CD8-positive, alpha-beta memory T cell (primary cell): ENCODE measurements at places on chromosomes 5 and 9. TPM values are rescaled to one million over a fixed set of nuclear protein-coding genes. Genes with fewer than 3 reads are reported as not detected.

Gene ENTREP1
- total RNA-seq, result not detected

Gene LHX6
- total RNA-seq, result not detected

Gene PCDHB13
- 0.04 TPM for total RNA-seq

Gene IL17B
- not detected for total RNA-seq

Gene FLT4
- total RNA-seq, result 6.0 TPM

Gene PANK3
- total RNA-seq, result 61.3 TPM

Gene TRIM23
- 9.8 TPM for total RNA-seq

Gene DMRTA1
- total RNA-seq, result not detected

Gene FOXD4L6
- not detected for total RNA-seq

Gene PCDHGA4
- 0.09 TPM for total RNA-seq

Gene ADGRV1
- 0.33 TPM for total RNA-seq

Gene AQP7
- not detected for total RNA-seq

Gene STPG3
- total RNA-seq, result 0.28 TPM

Gene GPRIN1
- total RNA-seq, result 2.3 TPM

Gene PCDHA8
- not detected for total RNA-seq

Gene LCN1
- not detected for total RNA-seq

Gene PCDHGB7
- total RNA-seq, result 0.11 TPM

Gene SOX30
- total RNA-seq, result 0.09 TPM

Gene MYOT
- not detected for total RNA-seq

Gene CDKN2AIPNL
- 42.2 TPM for total RNA-seq

Gene LCN15
- not detected for total RNA-seq

Gene PCDH12
- 0.88 TPM for total RNA-seq

Gene GPX8
- not detected for total RNA-seq

Gene RELL2
- 24.8 TPM for total RNA-seq
